ENCODE measurements at places on chromosomes 7 and 10. TPM values are rescaled to one million over a fixed set of nuclear protein-coding genes. Genes with fewer than 3 reads are reported as not detected.

The DOCK1 gene
- 27.3 TPM for total RNA-seq

The RBM20 gene
- total RNA-seq, result 1.1 TPM

The SPDYE1 gene
- total RNA-seq, result not detected

The GRID2IP gene
- total RNA-seq, result not detected

The ADRB1 gene
- total RNA-seq, result 0.54 TPM

The GLI3 gene
- 0.34 TPM for total RNA-seq

The CBLL1 gene
- total RNA-seq, result 33.6 TPM

The CLDN12 gene
- 26.9 TPM for total RNA-seq

The SLC16A9 gene
- 0.07 TPM for total RNA-seq

The IPMK gene
- total RNA-seq, result 3.4 TPM

The TAS2R5 gene
- total RNA-seq, result not detected

The GFRA1 gene
- 12.3 TPM for total RNA-seq

The DNAJC12 gene
- 55.6 TPM for total RNA-seq

The UCN3 gene
- total RNA-seq, result not detected

The SLC26A4 gene
- total RNA-seq, result 0.12 TPM

The CCDC6 gene
- total RNA-seq, result 25.1 TPM

The GPER1 gene
- 0.79 TPM for total RNA-seq

The HMX3 gene
- total RNA-seq, result not detected

The AKR1C4 gene
- 0.18 TPM for total RNA-seq

The GPR15LG gene
- total RNA-seq, result not detected

The PTN gene
- total RNA-seq, result not detected

The TNPO3 gene
- 47.8 TPM for total RNA-seq

The KNDC1 gene
- total RNA-seq, result 3.2 TPM

Data from A549 treated with DMSO at 1 μM for 4 hours (cell line).